Muscle of leg (tissue), 16 donors: ENCODE measurements at places on chromosomes 16 and 17.

- no peak overlapping the region for H3K27ac ChIP-seq
- H3K4me3 ChIP-seq: no peak overlapping the region
- DNase-seq: no peak
- no peaks in the 10 kb centered on the region for H3K27me3 ChIP-seq
- H3K4me1 ChIP-seq: peaks cover 24% of the 10 kb centered on the region
These were observed 4.1 kb downstream of the AOC3 start for GRCh38 chr17:42855048-42855596.

- no peak for DNase-seq
- H3K27me3 ChIP-seq: peaks cover 22% of the 10 kb centered on the region
- H3K36me3 ChIP-seq: no peaks in the 10 kb centered on the region
- no peak overlapping the region for H3K4me3 ChIP-seq
- H3K27ac ChIP-seq: no peak overlapping the region
- no peaks in the 10 kb centered on the region for H3K4me1 ChIP-seq
These were observed 20.1 kb upstream of the IRF8 start for GRCh38 chr16:85878875-85879274.

DNA sequence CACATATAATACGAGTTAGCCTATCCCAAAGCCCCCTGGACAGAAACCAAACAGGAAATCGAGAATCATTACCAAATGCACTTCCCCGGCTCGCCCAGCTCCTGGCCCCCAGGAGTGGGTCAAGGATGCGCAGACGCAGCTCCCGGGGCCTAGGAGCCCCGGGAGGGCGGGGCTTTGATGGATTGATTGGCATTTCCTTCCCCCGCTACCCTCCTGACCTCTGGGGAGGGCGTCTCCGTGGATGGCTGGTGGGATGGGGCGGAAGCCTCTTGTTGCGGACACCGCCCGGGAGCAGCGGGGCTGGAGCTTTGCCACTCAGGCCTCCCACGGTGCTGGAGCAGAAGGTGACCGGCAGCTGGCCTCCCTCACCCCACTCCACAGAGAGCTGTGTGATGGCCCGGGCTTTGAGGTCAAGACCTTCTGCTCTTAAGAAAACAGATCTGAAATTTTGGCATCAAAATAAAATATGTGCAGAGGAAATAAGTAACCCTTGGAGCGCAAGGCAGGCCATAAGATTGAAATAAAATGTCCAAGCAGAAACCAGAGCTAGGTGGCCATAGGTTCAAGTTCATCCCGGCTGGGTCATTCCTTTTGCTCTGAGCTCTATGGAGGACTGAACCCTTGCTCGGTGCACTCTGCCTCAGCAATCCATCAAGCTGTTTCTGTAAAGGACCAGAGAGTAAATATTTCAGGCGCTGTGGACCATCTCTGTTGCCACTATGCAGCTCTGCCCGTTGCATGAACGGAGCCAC lies 262.3 kb downstream of the SOX9 start:
- no peak overlapping the region for H3K4me3 ChIP-seq
- peaks cover 4% of the 10 kb centered on the region for H3K4me1 ChIP-seq
- H3K27ac ChIP-seq: no peak overlapping the region
- DNase-seq: peak; percentile 79
- H3K27me3 ChIP-seq: no peaks in the 10 kb centered on the region

DNA sequence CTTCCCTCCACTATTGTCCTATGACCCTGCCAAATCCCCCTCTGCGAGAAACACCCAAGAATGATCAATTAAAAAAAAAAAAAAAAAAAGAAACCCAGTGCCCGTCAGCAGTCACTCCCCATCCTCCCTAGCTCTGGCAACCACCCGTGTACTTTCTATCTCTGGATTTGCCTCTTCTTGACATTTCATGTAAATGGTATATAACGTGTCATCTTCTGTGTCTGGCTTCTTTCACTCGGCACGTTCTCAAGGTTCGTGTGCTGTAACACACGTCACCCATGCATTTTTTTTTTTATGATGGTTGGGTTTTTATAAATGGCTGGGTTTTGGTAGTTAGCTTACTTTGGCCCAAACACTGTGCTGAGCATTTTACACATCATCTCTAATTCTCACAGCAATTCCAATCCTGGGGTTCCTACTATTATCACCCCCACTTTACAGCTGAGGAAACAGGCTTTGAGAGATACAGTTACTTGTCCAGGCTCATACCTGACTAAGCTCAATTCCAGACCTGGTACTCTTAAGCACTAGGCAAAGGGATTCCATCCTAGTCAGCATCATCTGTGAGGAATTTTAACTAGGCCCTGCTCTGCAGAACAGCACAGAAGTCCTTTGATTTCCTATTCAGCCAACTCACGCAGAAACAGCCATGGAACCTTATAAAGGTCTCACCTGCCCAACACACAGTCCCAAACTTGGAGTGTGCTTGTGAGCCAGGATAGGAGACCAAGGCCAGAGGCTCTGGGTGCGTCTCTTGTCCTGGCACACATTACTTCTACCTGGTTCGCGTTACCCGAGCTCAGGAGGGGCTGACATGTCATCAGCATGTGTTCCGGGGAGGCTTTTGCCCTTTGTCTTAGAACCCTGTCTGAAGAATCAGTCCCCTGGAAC lies 11.7 kb downstream of the NDUFAB1 start:
- no peak overlapping the region for H3K4me3 ChIP-seq
- peaks cover 53% of the 10 kb centered on the region for H3K36me3 ChIP-seq
- no peak for DNase-seq
- no peaks in the 10 kb centered on the region for H3K27me3 ChIP-seq

- no peak overlapping the region for H3K4me3 ChIP-seq
- H3K27ac ChIP-seq: no peak overlapping the region
- peaks cover 2% of the 10 kb centered on the region for H3K27me3 ChIP-seq
- H3K36me3 ChIP-seq: no peaks in the 10 kb centered on the region
- H3K4me1 ChIP-seq: peaks cover 20% of the 10 kb centered on the region
These were observed 19.3 kb upstream of the KRT19 start for GRCh38 chr17:41547378-41547841.
